Cardiac muscle cell (in vitro differentiated cells and primary cell): ENCODE measurements at places on chromosomes 11 and 22.
A peak's percentile ranks its signal among the peaks of the same experiment; 100 is the strongest.

DNA sequence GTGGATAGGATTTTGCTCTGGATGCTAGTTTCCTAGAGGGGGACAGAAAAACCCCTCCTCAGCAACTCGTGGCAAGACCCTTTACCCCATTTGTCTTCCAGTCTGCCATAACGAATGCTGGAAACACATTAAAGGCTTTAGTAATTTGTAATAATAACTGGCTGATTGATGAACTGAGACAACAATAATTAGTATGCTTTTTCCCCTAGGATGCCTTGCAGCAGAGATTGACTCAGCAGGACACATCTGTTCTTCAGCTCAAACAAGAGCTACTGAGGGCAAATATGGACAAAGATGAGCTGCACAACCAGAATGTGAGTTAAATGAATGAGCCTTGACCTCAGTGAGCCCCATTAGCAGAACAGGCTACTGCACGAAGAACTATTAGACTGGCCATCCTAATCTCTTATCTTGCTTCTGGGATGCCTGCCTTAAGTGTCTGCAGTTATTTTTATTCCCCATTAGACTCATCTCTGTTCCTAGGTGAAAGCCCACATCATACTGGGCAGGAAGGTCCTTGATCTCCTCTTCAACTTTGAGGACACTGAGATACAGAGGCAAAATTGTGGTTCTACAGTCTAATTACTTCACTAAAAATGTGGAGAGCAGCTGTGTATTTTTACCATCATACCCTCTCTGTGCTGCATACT lies 32.9 kb upstream of the DLAT start:
- peaks cover 36% of the 10 kb centered on the region for H3K4me1 ChIP-seq
- no peak for DNase-seq
- no peaks in the 10 kb centered on the region for H3K27me3 ChIP-seq
- H3K36me3 ChIP-seq: peaks cover 29% of the 10 kb centered on the region

DNA sequence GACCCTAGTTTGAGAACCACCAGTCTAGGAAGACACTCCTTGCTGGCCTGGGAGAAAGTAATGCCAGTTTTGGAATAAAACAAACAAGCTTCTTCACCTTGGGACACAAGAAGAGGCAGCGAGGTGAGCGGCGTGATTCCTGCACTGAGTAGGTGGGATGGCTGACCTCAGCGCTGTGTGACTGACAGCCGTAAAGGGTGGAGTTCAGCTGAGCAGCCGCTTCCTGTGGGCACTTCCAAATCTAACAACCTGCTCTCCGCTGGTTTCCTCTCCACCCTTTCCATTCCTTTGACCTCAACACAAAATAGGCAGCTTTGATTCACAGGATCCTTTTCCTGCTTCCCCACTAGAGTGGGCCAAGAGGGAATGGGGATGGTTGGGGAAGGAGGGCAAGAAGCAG lies 45.8 kb downstream of the PC start:
- no peak for DNase-seq
- H3K4me1 ChIP-seq: peaks cover 3% of the 10 kb centered on the region
- no peaks in the 10 kb centered on the region for H3K27me3 ChIP-seq
- no peaks in the 10 kb centered on the region for H3K36me3 ChIP-seq
- H3K4me3 ChIP-seq: no peak overlapping the region

- H3K27ac ChIP-seq: no peak overlapping the region
- H3K4me3 ChIP-seq: no peak overlapping the region
- DNase-seq: no peak
- no peaks in the 10 kb centered on the region for H3K27me3 ChIP-seq
- no peaks in the 10 kb centered on the region for H3K36me3 ChIP-seq
These were observed 29.0 kb upstream of the KCNQ1OT1 start for GRCh38 chr11:2728663-2729332.

- H3K27ac ChIP-seq: no peak overlapping the region
- H3K27me3 ChIP-seq: peaks cover 6% of the 10 kb centered on the region
- DNase-seq: no peak
These were observed 70.4 kb downstream of the ELFN2 start for GRCh38 chr22:37356922-37357321.

DNA sequence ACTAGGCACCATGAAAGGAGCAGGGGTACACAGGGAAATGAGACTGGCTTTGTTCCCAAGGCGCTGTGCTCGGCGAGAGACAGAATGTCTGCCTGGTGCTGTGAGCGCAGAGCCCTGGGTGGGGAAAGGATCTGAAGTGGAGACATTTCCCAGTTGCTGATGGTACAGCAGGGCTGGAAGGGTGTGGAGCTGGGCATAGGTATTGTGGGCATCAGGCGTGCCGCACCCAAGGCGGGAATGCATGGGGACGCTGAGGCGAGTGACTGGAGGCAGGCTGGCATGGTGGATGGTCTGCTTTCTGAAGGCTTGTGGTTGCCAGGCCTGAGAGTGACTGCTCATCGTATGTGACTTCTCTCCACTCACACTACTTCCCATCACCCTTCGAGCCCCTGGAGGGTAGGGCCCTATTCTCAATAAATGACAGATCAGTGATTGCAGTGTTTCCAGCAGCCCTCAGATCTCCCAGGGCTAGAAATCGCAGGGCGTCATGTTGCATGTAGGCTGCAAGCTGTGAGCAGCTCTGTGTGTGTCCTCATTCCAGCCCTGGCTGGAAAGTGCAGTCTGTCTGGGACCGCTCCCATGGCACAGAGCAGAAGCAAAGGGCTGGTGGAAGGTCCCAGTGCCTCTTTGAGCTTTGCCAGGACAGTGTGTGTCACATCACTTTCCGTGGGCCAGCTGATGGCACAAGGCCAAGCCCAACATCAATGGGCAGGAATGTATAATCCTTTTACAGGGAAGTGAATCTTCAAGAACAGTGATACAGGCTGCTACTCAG lies 67.7 kb downstream of the TBC1D22A start:
- no peak overlapping the region for H3K27ac ChIP-seq
- H3K36me3 ChIP-seq: no peaks in the 10 kb centered on the region
- no peaks in the 10 kb centered on the region for H3K27me3 ChIP-seq
- H3K4me1 ChIP-seq: no peaks in the 10 kb centered on the region
- DNase-seq: no peak
- H3K4me3 ChIP-seq: no peak overlapping the region

- peak; percentile 71 for DNase-seq
- no peak overlapping the region for H3K27ac ChIP-seq
- no peaks in the 10 kb centered on the region for H3K27me3 ChIP-seq
- no peaks in the 10 kb centered on the region for H3K36me3 ChIP-seq
- no peaks in the 10 kb centered on the region for H3K4me1 ChIP-seq
These were observed 983.9 kb upstream of the CNTN5 start for GRCh38 chr11:98036810-98037209.

GRCh38 chr11:47587723-47588326 lies 1.3 kb downstream of the FAM180B start:
- H3K27ac ChIP-seq: no peak overlapping the region
- H3K36me3 ChIP-seq: peaks cover 16% of the 10 kb centered on the region
- no peak overlapping the region for H3K4me3 ChIP-seq
- H3K4me1 ChIP-seq: no peaks in the 10 kb centered on the region
- no peak for DNase-seq

- DNase-seq: no peak
- no peaks in the 10 kb centered on the region for H3K4me1 ChIP-seq
- H3K27ac ChIP-seq: no peak overlapping the region
These were observed 38.0 kb downstream of the MPPED1 start for GRCh38 chr22:43449831-43450225.

DNA sequence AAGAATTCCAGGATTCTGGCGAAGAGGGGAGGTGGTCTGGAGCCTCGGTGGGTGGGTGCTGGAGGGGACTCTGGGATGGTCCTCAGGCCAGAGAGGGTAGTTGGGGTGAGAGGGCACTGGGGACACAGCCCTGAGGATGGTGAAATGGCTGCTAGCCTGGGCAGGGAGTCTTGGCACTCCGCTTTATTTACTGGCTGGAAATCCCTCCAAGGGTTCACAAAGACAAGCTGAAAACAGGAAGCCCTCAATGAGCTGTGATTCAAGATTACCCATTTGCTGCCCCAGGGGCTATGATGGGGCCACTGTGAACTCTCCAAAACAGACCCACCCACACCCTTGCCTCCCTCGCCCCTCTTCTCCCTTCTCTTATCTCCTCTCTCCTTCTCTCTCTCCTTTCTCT lies 71.9 kb downstream of the FBXO7 start:
- H3K4me3 ChIP-seq: no peak overlapping the region
- no peaks in the 10 kb centered on the region for H3K4me1 ChIP-seq
- no peak for DNase-seq
- no peak overlapping the region for H3K27ac ChIP-seq
- H3K36me3 ChIP-seq: no peaks in the 10 kb centered on the region

DNA sequence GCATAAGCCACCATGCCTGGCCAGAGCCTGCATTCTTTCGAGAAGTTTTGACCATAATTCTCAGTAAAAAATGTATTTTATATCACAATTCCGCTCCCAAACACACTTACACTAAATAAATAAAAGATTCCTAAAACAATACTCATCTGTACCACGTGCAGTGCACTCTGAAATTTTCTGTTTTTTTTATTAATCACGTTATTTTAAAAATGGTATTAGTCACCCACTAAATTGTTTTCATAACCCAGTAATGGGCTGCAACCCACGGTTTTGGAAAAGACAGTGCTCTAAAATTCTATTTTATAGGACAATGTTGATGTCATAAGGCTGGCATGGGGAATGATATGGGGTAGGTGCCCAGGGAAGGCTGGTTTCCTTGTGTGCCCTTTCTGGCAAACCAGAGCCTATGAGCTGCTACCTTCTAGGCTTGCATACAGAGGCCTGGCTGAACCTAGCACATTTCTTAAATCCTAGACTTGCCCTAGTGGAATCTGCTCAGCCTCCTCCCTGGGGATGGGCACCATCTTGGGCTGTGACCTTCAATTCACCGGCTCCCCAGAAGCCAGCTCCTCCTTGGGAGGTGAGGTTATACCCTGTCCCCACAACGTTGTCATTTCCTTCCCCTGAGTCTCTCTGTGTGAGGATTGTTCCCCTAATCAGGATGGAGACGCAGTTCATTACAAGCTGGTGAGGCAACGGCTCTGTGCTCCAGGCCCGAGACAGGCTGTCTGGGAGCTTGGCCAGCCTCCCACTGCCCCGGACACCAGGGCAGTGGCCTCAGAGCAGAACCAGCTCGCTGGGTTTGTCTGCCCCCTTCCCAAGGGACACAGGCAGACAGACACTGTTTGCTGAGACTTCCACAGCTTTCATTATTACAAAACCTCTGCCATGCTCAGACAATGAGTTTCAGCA lies 116.5 kb upstream of the NAV2 start:
- DNase-seq: no peak
- no peaks in the 10 kb centered on the region for H3K36me3 ChIP-seq
- H3K27me3 ChIP-seq: peaks cover 84% of the 10 kb centered on the region
- H3K27ac ChIP-seq: no peak overlapping the region
- no peak overlapping the region for H3K4me3 ChIP-seq
- H3K4me1 ChIP-seq: no peaks in the 10 kb centered on the region

DNA sequence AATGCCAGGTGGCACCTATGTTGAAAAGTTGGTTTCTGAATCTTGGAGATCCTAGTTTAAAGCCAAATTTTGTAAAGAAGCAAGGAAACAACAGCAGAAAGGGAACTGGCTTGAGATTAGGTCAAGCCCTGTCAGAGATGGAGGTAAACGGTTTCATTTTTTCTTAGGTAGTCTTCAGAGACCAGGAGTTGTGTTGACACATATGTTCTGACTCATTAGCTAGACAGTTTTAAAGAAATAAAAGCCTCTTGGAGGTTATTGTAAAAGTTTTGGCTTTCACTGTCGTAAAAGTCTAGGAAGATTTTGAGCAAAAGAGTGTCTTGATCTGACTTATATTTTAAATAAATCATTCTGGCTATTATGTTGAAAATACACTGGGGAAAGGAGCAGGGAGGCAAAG lies 151.5 kb upstream of the CTSC start:
- no peaks in the 10 kb centered on the region for H3K27me3 ChIP-seq
- no peaks in the 10 kb centered on the region for H3K36me3 ChIP-seq
- no peak overlapping the region for H3K27ac ChIP-seq
- no peak for DNase-seq
- H3K4me1 ChIP-seq: no peaks in the 10 kb centered on the region

- no peak overlapping the region for H3K4me3 ChIP-seq
- H3K27ac ChIP-seq: no peak overlapping the region
- H3K36me3 ChIP-seq: no peaks in the 10 kb centered on the region
- no peaks in the 10 kb centered on the region for H3K27me3 ChIP-seq
- DNase-seq: no peak
These were observed 35.0 kb upstream of the CCND1 start for GRCh38 chr11:69605737-69606526.

GRCh38 chr11:121110871-121111724 lies 10.1 kb downstream of the TECTA start:
- no peak overlapping the region for H3K4me3 ChIP-seq
- H3K4me1 ChIP-seq: peaks cover 14% of the 10 kb centered on the region
- no peak overlapping the region for H3K27ac ChIP-seq
- H3K27me3 ChIP-seq: no peaks in the 10 kb centered on the region
- H3K36me3 ChIP-seq: no peaks in the 10 kb centered on the region
- DNase-seq: no peak

DNA sequence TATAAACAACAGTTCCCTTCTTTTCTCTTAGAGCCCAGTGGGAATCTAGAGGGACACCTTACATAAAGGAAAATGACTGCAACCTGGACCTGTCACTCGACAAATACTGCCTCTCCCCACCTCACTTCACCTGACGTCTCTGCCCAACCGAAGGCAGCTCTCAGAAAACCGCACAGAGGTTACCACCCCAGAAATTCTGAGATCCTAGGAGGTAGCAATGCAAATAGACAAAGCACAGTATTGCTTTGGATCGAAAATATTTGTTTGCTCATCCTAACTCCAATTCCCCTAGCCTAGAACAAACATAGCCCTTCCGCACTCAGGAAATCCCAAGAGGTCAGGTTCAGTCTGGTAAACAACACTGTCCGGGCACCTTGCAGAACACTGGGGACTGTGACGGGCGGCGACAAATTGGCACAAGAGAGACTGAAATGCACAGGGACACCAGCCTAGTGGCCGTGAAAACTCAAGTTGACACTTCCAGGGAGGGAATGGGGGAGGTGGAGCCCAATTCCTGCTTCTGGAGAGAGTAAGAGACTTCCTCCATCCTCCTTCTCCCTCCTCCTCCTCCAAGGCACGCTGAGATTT lies 420 bp upstream of the TRIM44 start:
- no peak for DNase-seq
- peaks cover 46% of the 10 kb centered on the region for H3K27me3 ChIP-seq
- H3K4me1 ChIP-seq: no peaks in the 10 kb centered on the region
- H3K27ac ChIP-seq: peak overlapping the region; percentile 90
- no peaks in the 10 kb centered on the region for H3K36me3 ChIP-seq

DNA sequence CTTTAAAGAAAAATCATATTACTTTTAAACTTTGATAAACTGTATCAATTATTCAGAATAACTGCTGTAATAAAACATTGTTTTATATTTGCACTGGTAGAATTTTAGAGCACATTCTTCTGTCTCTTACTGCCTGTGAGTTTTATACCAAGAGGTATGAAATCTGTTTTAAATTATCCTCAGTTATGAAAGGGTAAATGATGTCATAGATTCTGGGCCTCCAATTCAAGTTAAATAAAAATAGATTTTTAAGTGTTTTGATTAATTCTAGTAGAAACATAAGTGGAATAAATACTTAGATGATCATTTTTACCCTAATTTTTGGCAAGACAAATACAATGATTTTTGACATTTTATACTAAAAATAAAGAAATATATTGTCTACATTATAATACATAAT lies 93.0 kb downstream of the GUCY1A2 start:
- no peaks in the 10 kb centered on the region for H3K27me3 ChIP-seq
- H3K27ac ChIP-seq: no peak overlapping the region
- no peaks in the 10 kb centered on the region for H3K4me1 ChIP-seq
- H3K4me3 ChIP-seq: no peak overlapping the region
- DNase-seq: no peak
- H3K36me3 ChIP-seq: no peaks in the 10 kb centered on the region
